ENCODE measurements at places on chromosomes 13 and 19. TPM values are rescaled to one million over a fixed set of nuclear protein-coding genes. Genes with fewer than 3 reads are reported as not detected.

- no peak overlapping the region for H3K4me3 ChIP-seq
- peaks cover 63% of the 10 kb centered on the region for H3K27me3 ChIP-seq
- no peaks in the 10 kb centered on the region for H3K36me3 ChIP-seq
- H3K4me1 ChIP-seq, result no peaks in the 10 kb centered on the region
- no peak overlapping the region for H3K27ac ChIP-seq
- DNase-seq, result no peak
Measured at GRCh38 chr13:50268500-50268899, 253.3 kb downstream of the KCNRG start.

KIR3DL2 gene
- total RNA-seq, result 0.64 TPM

PLEKHA4 gene
- 1.6 TPM for total RNA-seq

GRCh38 chr13:106110241-106110855 lies 425.1 kb downstream of the EFNB2 start:
- no peaks in the 10 kb centered on the region for H3K36me3 ChIP-seq
- H3K27me3 ChIP-seq, result no peaks in the 10 kb centered on the region
- H3K27ac ChIP-seq, result no peak overlapping the region
- no peak overlapping the region for H3K4me3 ChIP-seq
- DNase-seq, result no peak
- H3K4me1 ChIP-seq, result no peaks in the 10 kb centered on the region

Data from activated T-helper 2 cell treated with anti-CD3 and anti-CD28 coated beads, Interferon-gamma antibody, Interleukin-2, Interleukin-4, amounts not matched to agents 10 μg/mL and 5 μg/mL and 100 μg/mL, durations not matched to agents 14 hours and 24 hours and 36 hours (primary cell).